ENCODE measurements at places on chromosomes 1 and 21. TPM values are rescaled to one million over a fixed set of nuclear protein-coding genes. Genes with fewer than 3 reads are reported as not detected.
A peak's percentile ranks its signal among the peaks of the same experiment; 100 is the strongest.

- DNase-seq = no peak
Observed at GRCh38 chr21:31744182-31744800, 12.4 kb upstream of the SCAF4 start.

GRCh38 chr1:168093616-168094015, 43.1 kb downstream of the GPR161 start:
- DNase-seq = no peak

DNA sequence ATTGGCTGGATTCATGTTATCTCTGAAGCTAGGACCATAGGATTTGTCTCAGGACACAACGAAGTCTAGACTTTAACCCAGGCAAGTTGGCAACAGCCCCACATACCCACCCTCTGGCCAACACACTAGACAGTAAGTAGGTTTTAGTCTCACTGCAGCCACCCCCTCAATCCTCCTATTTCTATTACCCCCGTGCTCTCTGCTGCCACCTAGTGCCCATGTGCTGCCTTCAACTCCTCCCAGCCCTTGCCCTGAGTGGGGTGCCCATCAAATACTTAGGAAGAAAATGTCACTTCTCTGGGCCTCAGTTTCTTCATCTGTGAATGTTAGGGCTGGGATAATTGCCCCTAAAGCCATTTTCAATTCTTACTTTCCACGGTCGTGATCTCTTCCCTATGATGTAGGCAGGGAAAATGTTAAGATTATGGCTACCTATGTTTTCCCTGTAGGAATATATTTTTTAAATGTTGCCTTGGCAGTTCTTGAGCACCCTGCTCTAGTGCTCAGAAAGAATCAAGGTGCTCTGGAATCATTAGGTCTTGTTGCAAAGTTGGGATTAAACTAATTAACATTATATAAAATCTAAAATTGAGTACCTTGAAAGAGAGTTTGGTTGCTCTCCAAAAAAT, 213.0 kb downstream of the LMX1A start:
- no peak for DNase-seq

Gene LY9
- not detected for total RNA-seq

Gene SERTAD4
- 0.69 TPM for total RNA-seq

DNA sequence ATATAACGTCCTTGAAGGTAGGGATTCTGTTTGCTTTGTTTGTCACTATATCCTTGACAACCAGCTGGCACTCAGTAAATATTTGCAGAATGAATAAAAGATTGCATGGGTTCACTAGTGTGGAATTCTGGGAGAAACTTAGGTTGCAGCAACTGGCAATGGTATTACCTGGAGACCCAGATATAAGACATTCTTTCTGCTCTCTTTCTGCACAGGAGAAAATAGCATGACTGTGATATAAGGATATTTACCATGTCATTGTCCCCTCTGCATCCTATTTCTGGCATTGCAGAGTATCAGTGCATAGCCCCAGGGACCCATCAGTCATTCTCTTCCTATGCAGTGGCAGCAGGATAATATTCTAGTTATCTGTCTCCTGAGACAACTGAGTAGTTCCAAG, 308.9 kb upstream of the LRRC7 start:
- DNase-seq = no peak

DNA sequence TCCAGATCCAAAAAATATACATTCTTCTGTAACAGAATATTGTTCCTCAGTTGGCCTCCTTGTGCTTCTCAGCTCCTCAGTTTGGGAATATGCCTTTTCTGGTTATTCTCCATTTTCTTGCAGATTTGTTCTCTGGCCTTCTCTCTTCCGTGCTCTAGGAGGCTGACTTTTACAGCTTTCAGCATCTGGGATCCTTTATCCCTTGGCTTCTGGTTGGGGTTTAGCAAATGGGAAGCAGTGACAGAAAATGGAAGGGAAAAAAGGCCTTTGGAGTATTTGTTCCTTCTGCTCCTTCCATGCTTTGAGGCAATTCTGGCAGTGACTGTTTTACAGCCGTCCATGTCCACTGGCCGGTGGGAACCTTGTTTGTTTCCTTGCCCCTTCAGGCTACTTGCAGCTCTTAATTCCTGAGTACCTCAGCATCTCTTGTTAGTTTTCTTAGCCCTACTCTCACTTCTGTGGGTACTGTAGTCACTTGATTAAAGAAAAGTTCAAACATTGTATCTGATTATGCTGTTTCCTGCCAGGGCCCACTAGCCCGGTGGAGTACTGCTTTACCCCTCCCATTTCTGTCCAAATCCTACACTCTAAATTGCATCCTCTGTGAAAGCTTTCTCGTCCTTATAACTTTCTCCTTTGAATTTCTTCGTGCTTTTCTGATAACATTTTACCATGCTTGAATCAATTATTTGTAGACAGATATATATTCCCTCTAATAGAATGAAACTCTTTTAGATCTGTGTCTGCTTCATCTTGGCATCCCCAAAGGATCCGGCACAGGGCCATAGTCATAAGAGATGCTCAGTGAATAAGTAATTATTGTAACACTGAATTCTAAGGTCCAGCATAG, 118.2 kb downstream of the OSBPL9 start:
- no peak for DNase-seq

GRCh38 chr1:240169188-240169587, 77.5 kb downstream of the FMN2 start:
- no peak for DNase-seq

- DNase-seq = peak; percentile 69
Observed at GRCh38 chr1:222791006-222791710, 23.7 kb upstream of the DISP1 start.
